Astrocyte of the spinal cord (primary cell): ENCODE measurements at places on chromosomes 5 and 9.

GRCh38 chr5:72159501-72159911 lies 52.2 kb downstream of the MAP1B start:
- DNase-seq, result peak; percentile 39

DNA sequence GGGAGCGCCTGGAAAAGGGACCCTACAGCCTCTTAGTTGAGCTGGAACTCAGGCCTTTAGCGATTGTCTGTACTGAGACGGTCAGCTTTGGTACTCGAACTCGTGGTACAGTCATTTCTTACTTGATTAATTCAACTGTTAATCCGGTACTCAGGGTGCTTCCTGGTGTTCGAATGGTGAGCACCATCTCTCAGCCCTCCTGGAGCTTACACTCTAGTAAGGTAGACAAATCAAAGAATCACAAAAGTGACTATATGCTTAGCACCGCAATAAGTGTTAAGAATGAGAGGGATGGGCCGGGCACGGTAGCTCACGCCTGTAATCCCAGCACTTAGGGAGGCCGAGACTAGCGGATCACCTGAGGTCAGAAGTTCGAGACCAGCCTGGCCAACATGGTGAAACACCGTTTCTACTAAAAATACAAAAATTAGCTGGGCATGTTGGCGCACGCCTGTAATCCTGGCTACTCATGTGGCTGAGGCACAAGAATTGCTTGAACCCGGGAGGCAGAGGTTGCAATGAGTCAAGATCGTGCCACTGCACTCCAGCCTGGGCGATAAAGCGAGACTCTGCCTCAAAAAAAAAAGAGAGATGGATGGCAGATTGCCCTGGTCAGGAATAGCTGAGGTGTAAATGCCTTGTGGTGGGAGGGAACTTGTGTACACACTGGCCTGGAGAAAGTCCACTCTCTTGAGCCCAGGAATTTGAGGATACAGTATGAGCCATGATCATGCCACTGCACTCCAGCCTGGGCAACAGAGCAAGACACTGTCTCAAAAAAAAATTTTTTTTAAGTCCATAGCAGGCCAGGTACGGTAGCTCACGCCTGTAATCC lies 981 bp downstream of the TCOF1 start:
- DNase-seq, result peak; percentile 8

- no peak for DNase-seq
These were observed 38.0 kb downstream of the CDO1 start for GRCh38 chr5:115778417-115778816.

GRCh38 chr5:102294886-102295395 lies 1.1 kb downstream of the SLCO4C1 start:
- no peak for DNase-seq

DNA sequence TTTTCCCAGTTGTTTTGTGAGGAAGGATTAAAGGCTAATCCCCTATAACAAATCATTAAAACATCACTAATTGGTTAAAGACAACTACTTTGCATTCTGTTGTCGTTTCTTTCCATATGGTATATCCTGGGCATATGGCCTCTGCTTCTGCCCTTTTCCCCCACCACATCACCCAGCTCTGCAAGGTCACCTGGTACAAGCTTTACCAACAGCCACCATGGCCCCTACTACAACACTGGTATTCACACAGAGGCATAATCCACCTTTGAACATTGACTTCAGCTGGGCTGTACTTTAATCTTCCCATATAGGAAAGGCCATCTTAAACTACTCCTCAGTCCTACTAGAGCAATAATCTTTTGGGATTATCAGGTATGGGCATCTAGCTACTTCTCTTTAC lies 866.1 kb downstream of the TLE4 start:
- no peak for DNase-seq

DNA sequence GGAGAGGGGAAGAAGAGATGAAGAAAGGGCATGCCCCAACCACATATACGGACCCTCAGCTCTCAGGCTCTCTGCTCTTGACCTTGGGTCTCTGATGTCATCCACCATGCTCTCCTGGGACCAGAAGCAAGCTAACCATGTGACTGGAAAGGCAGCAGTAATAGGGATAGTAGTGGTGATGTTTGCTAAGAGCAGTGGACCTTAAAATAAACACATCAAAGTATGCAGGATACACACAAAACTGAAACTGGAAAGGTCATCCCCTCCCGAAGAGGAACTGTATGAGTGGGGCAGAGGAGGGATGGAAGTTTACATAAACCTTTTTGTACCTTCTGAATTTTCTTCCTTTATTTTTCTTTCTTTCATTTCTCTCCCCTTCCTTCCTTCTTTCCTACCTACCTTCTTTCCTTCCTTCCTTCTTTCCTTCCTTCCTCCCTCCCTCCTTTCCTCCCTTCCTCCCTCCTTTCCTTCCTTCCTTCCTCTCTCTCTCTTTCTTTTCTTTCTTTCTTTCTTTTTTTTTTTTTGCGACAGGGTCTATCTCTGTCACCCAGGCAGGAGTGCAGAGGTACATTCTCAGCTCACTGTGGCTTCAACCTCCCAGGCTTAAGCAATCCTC lies 8.1 kb upstream of the PTPN3 start:
- DNase-seq, result no peak

DNA sequence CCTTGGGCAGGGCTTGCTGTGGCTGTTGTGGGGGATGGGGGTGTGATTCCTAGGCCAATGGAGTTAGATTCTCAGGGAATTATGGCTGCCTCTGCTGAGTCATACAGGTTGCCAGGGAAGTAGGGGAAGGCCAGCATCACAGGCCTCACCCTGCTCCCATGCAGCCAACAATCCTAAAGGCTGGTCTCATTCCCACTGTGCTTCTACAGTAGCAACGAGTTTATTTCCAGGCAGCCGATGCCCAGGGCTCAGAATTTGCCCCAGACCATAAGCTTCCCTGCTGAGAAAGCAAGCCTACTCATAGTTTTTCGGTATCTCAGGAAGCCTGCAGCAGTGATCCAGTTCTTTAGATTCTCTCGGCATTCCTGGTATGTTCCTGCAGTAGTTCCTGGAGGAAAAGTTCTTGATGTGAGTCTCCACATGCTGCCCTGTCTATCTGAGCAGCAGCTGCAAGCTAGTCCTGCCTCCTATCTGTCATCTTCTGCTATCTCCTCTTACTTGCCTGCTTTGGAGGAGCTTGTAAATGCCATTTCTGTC lies 59.3 kb upstream of the SELENOP start:
- DNase-seq, result no peak

GRCh38 chr9:33455945-33456344 lies 8.6 kb upstream of the AQP3 start:
- no peak for DNase-seq

GRCh38 chr5:55363856-55364255 lies 56.1 kb downstream of the MTREX start:
- DNase-seq, result peak; percentile 42

- DNase-seq, result no peak
These were observed 120.5 kb downstream of the MARCHF3 start for GRCh38 chr5:126909856-126910255.

DNA sequence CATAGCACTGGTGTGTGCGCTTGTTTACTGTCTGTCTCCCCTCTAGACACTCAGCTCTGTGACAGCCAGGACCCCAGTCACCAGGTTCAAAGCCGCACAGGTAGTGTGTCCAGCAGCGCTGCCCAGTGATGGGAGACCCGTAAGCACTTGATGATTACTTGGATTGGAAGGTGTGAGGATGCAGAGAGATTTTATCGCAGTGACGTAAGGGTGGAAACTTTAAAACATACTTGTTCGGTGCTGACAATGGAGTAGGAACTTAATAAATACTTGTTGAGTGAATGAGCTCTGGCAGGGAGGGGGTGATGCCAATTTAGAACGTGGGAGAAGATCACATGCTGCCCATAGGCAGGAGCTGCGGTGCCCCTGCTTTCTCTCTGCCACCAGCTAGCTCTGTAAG lies 99.2 kb upstream of the PITX1 start:
- no peak for DNase-seq

GRCh38 chr5:19880458-19880857 lies 107.5 kb downstream of the CDH18 start:
- DNase-seq, result no peak

DNA sequence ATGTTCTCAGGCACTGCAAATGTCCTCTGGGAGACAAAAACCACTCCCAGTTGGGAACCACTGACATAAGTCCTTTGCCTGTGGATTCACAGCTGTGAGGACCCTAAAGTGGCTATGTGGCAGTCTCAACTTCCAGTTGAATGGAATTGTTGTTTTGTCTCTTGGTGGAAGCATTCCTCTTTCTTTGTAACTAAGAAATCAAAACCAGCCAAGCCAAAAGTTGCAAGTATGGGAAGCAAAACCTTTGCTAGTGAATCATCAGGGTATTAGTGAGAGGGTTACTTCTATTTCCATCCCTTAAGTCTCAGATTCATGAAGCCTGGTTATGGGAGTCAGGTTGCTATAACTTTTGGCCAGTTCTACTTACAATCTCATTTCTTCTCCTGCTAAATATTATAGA lies 49.8 kb upstream of the RPS23 start:
- peak; percentile 31 for DNase-seq

DNA sequence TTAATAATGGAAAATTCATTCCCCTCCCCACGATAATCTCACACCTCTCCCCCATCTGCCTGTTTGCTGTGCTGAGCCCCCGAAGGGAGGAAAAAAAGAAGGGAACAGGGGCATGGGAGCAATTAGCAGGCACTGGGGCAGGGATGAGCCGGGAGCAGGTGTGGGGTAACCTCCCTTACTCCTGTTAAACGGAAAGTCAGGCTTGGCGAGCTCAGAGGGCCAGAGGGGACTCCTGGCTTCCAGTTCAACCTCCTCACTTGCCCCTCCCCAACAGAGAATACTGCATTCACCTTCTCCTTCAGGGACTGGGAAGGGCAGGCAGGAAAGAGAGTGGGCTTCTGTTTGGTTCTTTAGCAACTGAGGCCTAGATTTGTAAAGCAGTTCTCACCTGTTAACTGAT lies 1.6 kb downstream of the AFAP1L1 start:
- no peak for DNase-seq

DNA sequence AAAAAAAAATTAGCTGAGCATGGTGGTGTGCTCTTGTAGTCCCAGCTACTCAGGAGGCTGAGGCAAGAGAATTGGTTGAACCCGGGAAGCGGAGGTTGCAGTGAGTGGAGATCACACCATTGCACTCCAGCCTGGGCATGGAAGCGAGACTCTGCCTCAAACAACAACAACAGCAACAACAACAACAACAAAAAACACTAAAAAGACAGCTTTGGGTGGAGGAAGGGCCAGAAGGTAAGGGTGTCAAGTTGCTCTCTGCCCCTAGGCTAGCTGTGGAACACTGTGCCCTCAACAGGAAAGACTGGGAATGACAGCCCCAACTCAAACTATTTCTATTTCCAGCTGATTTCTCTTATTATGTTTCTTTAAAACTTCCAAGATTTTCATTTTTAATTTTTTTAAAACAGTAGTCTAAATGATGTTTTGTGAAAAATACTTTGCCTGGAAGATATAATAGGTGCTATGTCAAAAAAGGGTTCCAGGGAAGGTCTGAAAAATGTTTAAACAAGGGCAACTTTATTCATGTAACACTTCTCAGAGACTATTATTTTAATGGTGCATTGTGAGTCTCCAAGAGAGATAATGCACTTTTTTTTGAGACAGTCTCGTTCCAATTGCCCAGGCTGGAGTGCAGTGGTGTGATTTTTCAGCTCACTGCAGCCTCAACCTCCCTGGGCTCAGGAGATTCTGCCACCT lies 29.9 kb downstream of the CLINT1 start:
- no peak for DNase-seq

- no peak for DNase-seq
These were observed 112.8 kb upstream of the SPOCK1 start for GRCh38 chr5:137611794-137612435.

- DNase-seq, result no peak
These were observed 14.6 kb downstream of the ARL14EPL start for GRCh38 chr5:116046823-116047222.

DNA sequence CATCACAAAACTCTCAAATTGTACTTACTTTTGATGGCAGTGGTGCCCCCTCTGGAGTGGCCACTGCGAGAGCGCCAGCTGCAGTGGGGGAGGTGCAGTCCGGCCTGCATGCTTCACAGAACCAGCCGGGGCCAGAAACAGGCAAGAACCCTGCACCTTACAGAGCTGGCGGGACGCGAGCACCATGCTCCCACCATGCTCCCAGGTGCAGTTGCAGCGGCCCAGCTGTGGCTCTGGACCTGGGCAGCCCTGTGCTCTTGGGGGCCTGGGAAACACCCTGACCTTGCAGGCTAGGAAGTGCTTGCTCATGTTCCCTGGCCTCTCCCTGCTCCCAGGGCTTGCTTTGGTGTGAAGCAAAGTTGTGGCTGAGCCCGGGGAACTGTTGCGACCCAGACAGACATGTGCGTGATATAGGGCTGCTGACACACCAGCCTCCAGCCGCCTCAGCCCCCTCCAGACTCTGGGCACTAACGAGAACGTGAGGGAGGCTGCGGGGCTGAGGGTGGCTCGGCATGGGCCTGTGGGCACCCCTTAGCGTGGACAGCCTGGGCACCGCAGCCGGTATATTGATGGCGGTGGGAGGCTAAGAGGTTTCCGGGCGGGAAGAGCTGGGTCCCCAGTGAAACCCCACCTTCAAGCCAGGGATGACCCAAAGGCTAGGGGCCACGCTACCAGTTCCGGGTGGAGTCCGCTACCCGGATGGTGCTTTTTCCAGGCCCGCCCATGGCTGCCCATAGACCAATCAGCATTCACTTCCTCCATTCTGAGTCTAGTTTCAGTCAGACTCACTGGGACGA lies 1809.9 kb upstream of the ACO1 start:
- no peak for DNase-seq

DNA sequence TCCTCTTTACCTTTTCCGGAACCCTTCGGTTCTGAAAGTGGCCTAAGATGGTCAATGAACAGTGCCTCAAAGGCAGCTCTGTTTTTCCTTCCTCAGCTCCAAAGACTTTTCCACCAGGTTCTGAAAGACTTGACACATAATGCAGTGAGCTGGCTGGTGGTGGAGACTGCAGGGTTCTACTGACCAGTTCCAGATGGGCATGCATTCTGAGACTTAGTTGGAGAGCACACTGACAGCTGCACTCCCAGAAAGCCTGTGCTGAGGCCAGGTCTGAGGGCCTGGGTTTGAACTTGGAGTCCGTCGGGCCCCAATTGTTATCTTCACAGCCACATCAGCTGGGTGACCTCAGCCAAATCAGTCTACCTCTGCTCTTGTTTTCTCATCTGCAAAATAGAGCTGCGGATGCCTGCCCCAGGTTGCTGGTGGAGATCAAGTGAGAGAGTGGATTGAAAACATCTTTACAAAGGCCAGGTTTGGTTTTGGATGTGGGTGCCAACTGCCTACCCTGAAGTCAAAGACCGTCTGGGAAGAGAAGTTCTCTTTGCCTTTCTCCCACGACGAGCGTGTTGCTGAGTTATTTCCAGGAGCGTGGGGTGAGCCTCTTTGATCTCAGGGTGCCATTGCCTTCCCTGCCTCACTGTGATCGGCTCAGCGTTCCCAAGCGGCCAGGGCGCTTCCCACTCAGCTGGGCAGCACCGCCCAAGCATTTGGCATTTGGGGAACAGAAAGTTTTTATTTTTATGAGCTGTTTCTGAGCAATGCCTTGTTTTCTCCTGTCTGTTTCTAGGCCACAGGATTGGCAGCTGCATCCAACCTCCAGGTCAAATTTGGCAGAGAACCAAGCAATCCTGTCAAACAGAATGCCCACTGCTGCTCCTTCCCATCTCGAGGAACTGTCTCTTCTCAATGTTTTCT lies 54.9 kb downstream of the RAD23B start:
- no peak for DNase-seq

GRCh38 chr9:99296291-99296951 lies 74.3 kb downstream of the SEC61B start:
- DNase-seq, result no peak
